M059J (cell line): ENCODE measurements at places on chromosomes 16 and 17. TPM values are rescaled to one million over a fixed set of nuclear protein-coding genes. Genes with fewer than 3 reads are reported as not detected.

DNA sequence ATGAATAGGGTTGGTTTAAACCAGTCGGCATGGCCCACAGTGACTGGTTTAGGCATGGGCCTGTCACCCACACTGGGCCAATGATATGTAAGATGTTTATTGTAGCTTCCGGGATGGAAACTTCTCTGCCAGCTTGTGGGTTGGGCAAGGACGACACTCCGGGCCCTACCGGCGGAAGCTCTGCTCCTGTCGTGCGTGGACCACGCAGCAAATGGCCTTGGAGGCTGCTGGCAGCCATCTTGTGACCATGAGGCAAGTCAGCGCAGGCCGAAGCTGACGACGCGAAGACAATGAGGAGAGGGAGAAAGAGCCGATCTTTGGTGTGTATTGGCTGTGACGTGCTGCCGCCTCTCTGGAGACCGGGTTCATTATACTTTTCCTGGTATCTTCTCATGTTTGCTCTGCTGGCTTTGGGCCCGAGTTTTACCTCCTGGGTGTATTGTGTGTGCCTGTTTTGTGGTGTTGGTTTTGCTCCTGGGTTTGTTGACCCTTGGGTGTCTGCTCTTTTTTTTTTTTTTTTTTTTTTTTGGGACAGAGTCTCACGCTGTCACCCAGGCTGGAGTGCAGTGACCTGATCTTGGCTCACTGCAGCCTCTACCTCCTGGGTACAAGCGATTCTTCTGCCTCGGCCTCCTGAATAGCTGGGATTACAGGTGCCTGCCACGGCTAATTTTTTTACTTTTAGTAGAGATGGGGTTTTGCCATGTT is 15.4 kb downstream of the SLC25A10 start:
- no peak for DNase-seq

- DNase-seq: peak; percentile 31
Observed at GRCh38 chr16:3698941-3699340, 18.4 kb downstream of the TRAP1 start.

GRCh38 chr16:66360624-66361324 is 5.7 kb upstream of the CDH5 start:
- no peak for DNase-seq

DNA sequence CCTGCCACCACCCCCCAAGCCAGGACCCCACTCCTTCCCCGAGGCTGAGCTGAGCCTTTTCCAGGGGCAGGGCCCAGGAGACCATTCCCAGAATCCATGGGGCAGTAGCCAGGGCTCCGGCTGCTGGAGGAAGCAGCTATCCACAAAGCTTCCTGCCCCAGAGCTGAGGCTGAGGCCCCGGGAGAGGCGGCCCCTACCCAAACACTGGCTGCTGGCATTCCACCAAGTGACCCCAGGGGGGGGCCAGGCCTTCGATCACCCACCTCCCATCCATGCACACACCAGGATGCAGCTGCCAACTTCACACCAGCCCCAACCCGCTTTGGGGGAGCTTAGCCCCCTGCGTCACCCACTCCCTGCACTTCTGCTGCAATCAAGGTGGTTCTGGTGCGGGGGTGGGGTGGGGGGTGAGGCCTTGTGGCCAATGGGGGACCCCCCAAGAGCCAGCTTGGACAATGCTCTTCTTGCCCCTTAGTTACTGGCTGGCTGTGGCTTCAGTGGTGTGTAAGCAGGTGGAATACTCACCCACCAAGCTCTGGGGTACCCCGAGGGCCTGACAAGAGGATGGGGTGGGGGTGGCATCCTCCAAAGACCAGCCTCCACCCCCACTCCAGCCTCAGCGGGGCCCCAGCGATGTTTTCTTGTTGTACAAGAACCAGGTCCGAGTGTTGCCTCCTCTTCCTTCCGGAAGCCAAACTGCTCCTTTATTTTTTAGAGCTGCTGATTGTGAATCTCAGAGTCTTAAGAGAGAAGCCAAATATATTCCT is 16.8 kb downstream of the MYBBP1A start:
- no peak for DNase-seq

- DNase-seq: peak; percentile 74
Observed at GRCh38 chr17:77999413-78000173, 41.1 kb downstream of the TNRC6C start.

GRCh38 chr17:2075336-2076086 is 20.6 kb downstream of the HIC1 start:
- no peak for DNase-seq

DNA sequence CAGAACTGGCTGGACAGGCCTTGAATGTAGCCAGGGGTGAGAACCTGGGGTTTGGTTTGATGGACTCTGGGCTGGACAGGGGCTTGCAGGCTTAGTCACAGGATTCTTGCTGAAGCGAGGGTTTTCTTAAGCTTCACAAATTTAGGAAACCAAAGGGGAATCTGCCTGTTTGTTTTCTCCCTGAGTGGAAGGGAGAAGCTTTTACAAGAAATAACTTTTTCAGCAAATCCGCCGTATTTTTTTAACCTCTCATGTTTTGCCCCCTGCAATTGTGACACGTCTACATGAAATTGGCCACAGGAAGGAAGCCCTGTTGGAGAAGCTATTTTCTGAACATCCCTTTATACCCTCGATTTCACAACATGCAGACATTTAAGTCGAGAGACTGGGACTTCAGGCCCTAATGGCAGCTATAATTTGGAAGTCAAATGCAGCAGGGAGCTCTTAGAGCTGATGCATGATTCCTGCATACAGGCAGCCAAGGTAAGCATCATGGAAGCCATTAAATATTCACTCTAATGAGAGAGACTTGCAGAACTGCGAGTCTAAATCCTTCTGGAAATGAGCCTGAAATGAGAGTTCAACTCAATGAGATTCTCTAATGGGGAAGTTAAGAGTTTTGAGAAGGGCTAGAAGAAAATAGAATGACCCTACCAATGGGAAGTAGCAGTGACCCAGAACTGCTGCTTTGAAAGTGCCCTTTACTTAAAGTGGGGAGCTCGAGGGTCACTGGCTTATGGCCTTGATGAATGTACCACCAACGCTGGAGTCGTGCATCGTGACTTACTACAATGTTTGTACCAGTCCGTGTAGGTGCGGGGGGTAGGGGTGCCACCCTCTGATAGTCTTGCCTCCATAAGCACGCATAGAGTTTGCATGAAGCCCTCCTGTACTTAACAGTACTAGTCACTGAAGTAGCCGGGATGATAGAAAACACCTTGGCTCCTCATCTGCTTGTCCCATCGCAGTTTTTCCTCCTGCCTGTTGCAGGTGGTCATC is 45.1 kb upstream of the IRF8 start:
- DNase-seq: no peak

DNA sequence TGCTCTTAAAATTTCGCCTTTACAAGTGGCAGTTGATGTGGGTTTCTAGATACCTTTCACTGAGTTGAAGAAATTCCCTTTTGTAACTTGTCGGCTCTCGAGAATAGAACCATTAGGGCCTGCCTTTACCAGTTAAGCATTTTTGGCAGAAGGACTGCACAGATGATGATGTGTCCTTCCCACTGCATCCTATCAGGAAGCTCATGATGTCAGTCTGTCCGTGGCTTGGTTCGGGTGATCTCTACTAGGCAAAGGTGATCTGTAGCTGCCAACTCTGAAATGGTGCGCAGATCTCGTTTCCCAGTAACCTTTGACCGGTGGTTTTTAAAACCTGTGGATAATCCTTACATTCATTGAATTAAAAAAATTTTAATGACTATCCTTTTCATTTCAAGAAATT is 49.7 kb downstream of the ZNRF1 start:
- DNase-seq: no peak

GRCh38 chr16:11061629-11062270 is 117.4 kb downstream of the CLEC16A start:
- no peak for DNase-seq

Gene CDR2
- 33.8 and 51.1 TPM in 2 replicates for total RNA-seq

Gene MT4
- total RNA-seq: not detected in 2 replicates

Gene DDX28
- total RNA-seq: 11.7 and 13.8 TPM in 2 replicates

Gene NTN1
- total RNA-seq: 0.07 TPM in 1 of 2 replicates, not detected in the other

Gene GSG1L
- not detected in 2 replicates for total RNA-seq
